ENCODE measurements at places on chromosomes 7 and 10.
A peak's percentile ranks its signal among the peaks of the same experiment; 100 is the strongest.

DNA sequence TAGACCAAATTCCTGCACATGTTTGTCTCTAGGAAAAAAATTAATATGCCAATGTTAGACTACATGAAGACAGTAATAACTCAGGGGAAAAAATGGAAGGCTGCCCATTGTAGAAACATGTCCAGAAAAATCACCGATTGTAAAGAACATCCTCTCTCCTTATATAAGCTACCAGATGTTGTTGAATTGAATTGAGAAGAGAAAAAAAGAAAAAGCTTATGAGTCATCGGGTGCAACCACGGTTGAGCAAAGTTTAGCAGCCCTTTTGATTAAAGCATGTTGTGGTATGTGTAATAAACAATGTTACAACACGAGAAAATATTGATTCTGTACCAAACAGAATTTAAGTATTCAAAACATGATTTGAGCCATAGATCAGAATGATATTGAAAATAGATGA is 102.3 kb upstream of the ARHGAP21 start:
- DNase-seq: no peak

DNA sequence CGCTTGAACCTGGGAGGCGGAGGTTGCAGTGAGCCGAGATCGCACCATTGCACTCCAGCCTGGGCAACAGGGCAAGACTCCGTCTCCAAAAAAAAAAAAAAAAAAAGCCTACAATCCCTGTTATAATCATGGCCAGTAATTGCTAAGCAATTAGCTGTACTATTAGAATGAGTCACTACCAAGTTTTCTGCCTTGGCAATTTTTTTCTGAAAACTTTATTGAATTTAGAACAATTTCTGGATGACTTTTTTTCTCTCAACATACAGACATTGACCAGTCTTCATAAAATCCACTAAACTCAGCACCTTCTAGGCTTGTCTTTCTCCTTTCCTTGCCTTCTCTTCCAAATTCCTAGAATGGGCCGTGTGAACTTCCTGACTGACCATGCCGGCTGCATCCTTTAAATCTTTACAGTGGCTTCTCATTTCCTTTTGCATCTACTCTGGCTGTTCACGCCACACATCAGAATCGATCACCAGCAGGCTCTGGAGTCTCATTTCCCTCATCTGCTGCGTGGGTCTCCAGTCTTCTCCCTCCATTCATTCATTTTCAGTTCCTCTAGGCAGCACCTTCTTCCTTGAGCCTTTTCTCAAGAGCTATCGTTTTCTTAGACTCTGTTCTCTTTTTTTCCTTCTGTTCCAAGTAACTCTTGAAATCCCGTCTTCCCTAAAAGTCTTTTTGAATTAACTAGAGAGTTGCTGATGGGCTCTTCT is 107.9 kb downstream of the KAT6B start:
- no peak for DNase-seq

GRCh38 chr10:29370097-29371092 is 81.5 kb downstream of the LYZL1 start:
- DNase-seq: no peak

DNA sequence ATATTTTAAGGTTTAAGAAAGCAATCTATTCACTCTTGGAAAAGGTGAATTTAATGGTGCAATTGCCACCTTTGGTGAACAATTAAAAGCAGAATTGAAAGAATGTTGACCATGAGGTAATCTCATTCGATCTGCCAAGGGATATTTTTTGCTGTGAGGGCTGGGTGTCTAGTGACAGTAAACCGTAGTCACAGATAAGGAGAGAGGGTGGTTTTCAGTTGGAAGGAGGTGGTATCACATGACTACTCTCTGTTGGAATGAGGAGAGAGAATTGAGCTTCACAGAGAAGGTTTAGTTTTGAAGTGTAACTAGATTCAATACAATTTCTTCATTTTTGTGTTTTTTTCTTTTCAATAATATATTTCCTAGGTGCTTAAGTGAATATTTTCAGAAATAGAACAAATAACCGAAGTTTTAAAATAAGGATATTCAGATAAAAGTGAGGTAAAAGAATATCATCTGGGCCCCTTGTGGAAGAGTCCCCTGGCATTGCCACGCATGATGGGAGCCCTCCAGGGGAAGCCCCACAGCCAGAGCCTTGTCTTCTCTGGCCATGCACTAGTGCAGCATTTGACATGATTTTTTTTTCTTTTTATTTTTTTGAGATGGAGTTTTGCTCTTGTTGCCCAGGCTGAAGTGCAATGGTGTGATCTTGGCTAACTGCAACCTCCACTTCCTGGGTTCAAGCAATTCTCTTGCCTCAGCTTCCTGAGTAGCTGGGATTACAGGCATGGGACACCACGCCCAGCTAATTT is 73.4 kb downstream of the GPR141 start:
- DNase-seq: no peak

GRCh38 chr10:44416936-44417335 is 32.0 kb upstream of the CXCL12 start:
- DNase-seq: no peak

GRCh38 chr10:125084614-125085257 is 75.6 kb downstream of the CTBP2 start:
- DNase-seq: peak; percentile 95

DNA sequence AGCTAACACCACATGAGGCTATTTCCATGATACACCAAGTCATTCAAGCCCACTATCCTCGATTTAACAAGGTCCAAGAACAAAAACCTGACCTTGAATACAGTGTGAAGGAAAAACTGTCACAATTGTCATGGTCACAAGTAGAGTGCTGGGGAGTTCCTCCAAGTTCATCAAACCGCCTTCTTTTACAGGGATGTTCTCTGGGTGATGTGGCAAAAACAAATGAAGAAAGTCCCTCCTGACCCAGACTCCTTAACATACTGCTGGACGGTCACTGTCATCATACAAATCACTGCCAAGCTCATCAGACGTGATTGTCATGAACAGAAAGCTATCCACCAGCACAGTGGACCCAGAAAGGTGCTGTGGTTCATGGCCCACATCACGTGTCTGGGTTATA is 28.9 kb downstream of the HIPK2 start:
- DNase-seq: no peak

- DNase-seq: no peak
Observed at GRCh38 chr7:137985897-137986251, 16.0 kb downstream of the CREB3L2 start.

DNA sequence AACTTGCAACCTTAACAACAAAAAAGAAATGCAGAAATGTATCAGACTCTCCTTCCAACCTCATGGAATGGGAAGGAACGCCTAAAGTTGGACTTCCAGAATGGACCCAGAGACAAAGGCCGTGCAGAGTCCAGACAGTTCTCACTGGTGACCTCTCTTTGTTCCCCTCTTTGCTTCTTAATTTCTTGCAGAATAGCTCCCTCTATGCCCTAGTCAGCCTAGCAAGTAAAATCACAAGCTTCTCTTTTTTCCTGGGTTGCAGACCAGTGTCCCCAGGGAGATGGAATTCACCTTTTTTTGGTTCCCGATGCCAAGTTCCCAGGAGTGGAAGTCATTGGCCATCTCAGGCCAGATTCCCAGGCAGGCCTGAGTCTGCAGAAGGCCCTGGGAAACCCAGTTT is 278.0 kb downstream of the CCSER2 start:
- no peak for DNase-seq

All from LNCaP clone FGC (cell line).